ENCODE measurements at places on chromosomes 12 and 14.

- no peak for DNase-seq
Observed at GRCh38 chr12:130128790-130129735, 33.2 kb upstream of the FZD10 start.

- DNase-seq = no peak
Observed at GRCh38 chr14:36275741-36276140, 44.7 kb downstream of the MBIP start.

- DNase-seq = no peak
Observed at GRCh38 chr14:72856530-72857266, 37.2 kb downstream of the DPF3 start.

GRCh38 chr12:93256256-93256969 lies 121.3 kb upstream of the NUDT4 start:
- DNase-seq = no peak

DNA sequence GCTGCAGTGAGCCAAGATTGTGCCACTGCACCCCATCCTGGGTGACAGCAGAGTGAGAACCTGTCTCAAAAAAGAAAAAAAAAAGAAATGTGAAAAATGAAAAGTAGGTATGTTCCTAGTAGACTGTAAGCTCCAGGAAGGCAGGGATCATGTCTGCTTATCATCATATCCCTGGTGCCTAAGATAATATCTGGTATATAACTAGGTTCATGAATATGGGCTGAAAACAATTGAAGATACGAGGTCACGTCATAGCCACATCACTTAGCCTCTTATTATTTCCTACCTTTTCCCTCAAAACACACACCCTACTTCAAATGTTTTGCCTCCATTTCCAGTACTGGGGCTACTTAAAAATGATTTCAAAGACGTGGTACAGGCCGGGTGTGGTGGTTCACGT lies 3.0 kb downstream of the POU6F1 start:
- no peak for DNase-seq

DNA sequence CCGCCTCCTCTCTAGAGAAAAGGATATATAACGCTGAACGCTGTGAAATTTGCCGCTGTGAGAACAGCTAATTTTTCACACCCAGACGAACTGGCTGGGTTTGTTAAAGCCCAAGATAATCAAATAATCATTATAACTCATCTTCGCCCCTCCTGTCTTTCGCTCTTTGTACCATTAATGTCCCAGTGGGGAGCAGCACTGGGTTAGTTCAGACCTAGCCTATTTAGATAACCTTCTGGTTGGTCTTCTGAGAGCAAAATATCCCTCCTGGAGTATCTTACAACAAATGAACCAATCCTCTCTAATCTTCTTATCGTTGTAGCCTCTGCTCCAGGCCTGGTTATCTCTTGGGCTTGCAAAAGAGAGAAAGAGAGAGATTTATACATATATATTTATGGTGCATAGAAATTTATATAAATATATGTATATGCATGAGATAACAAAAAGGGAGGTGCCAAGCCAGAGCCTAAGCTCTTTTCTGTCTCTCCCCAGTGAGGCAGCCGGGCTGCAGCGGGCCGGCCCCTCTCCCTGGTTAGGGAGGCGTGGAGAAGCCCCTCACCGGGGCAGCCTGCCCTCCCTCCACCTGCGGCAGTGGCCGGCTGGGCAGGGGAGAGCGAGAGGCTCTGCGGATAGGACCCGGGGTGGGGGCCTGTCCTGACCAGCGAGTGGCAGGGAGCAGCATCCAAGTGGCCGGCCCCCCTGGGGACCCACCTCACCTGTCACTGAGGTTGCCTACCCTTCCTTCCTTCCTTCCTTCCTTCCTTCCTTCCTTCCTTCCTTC lies 202.0 kb upstream of the LHX5 start:
- DNase-seq = no peak

- DNase-seq = no peak
Observed at GRCh38 chr12:47356129-47356700, 276.5 kb upstream of the AMIGO2 start.

- DNase-seq = no peak
Observed at GRCh38 chr12:14280921-14281320, 84.6 kb upstream of the ATF7IP start.

- DNase-seq = no peak
Observed at GRCh38 chr12:63152321-63152700, 1.3 kb upstream of the AVPR1A start.

- DNase-seq = no peak
Observed at GRCh38 chr14:80933282-80933681, 8.3 kb downstream of the CEP128 start.

GRCh38 chr12:46982629-46983392 lies 96.6 kb upstream of the PCED1B start:
- DNase-seq = no peak

DNA sequence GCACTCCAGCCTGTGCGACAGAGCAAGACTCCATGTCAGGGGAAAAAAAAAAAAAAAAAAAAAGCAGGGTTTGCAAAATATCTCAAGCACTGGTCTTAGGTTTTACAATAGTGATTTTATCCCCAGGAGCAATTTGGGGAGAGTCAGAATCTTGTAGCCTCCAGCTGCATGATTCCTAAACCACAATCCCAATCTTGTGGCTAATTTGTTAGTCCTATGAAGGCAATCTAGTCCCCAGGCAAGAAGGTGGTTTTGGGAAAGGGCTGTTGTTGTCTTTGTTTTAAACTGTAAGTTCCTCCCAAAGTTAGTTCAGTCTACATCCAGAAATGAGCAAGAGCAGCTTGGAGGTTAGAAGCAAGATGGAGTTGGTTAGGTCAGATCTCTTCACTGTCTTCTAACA lies 135.7 kb downstream of the PLXNC1 start:
- no peak for DNase-seq

DNA sequence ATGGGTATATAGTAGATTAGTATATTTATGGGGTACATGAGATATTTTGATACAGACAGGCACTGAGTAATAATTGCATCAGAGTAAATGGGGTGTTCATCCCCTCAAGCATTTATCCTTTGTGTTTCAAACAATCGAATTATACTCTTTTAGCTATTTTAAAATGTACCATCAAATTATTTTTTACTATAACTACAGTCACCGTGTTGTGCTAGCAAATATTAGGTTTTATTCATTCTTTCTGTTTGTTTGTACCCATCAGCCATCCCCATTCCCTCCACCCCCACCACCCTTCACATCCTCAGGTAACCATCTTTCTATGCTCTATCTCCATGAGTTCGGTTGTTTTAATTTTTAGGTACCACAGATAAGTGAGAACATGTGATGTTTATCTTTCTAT lies 115.8 kb downstream of the NUBPL start:
- DNase-seq = no peak

GRCh38 chr12:5441497-5442236 lies 9.8 kb downstream of the NTF3 start:
- no peak for DNase-seq

GRCh38 chr12:114425031-114425626 lies 19.2 kb upstream of the TBX5 start:
- DNase-seq = peak; percentile 23

DNA sequence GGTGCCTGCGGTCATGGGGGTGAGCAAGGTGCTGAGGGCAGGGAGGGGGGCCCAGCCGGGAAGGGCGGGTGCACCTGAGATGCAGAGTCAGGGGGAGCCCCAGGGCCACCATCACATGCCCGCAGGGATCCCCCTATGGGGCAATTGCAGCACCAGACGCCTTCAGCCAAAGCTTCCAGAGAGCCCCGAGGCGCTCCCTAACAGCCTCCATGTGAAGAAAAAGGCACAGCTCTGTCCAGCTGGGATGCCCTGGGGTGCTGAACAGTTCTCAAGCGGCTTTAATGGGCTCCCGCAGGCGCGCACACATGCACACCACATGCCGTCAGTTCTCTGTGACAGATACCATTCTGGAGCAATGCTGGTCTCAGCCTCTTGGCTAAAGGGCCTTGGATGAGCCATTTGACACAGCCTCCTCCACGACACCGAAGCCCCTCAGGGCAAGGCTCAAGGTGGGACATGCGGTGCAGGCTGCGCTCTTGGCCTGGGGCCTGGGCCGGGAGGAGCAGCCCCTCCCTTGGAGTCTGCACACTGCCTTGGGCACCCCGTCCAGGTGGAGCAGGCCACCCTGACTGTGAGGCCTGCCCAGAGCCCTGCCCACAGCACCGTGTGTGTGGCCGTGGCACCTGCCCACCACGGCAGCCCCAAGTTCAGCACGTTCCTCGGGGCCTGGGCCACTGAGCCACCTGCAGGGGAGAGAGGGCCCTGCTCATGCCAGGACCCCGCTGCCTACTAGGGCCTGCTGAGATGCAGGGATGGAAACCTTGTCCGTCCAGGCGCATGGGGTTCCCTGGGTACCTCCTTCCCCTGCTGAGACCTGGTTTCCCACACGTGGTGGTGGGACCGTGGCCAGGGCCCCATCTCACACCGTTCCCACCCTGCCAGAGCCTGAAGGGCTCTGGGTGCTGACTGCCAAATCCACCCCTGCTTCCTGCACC lies 7.7 kb downstream of the XRCC3 start:
- DNase-seq = no peak

DNA sequence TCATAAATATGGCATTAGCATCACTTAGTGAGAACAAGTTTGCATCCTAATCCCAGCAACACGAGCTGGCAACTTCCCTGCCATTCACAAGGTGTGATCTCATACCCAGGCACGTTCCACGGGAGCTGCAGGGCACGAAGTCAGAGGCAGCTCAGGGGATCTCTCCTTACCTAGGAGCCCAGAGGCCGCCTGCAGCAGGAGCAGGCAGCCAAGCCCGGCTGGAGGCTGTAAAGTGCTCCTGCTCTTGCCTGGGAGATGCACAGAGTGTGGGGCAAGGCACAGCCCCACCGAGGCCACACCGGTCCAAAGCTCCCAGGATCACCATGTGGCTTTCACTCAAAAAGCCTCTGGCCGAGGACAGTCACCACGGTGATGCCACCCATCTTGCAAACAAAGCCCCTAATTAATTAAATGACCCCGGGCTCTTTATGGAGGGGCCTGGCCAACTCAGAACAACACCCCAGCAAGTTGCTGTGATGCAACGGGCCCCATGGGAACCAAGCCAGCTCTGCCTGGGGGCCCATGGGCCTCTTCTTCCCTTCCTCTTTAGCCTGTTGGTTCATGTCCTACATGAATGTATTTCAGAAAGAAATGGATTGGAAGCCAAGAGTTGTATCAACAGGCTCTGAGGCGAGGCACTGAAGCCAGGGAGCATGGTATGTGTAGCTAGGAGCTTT lies 26.5 kb downstream of the NUAK1 start:
- peak; percentile 93 for DNase-seq

GRCh38 chr14:52937306-52937705 lies 13.5 kb downstream of the FERMT2 start:
- DNase-seq = no peak

- no peak for DNase-seq
Observed at GRCh38 chr14:78355109-78355508, 184.9 kb downstream of the NRXN3 start.

GRCh38 chr12:61490526-61491498 lies 769.4 kb upstream of the USP15 start:
- peak; percentile 31 for DNase-seq

GRCh38 chr14:91113829-91114078 lies at the start of gene DGLUCY:
DGLUCY (plus strand) TSS chr14:91114073; CDS start chr14:91160295, 46,222 bp downstream.
- peak; percentile 58 for DNase-seq

DNA sequence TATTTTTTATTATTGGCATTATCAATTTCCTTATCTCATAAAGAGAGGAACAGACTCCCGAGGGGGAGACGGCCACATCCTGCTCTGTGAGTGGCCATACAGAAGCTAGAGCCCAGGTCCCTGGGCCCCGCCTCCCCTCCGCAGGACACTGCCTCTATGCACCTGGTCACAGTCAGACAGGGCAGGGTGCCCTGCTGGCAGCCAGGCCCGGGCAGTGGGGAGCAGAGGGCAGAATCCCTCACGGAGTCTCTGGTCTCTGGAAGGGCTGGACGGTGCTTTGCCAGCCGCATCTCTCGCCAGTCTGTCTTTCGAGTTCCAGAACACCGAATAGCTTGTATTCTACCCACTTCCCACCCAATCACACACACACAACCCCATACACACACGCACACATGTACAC lies 16.4 kb upstream of the CACNA2D4 start:
- DNase-seq = no peak

DNA sequence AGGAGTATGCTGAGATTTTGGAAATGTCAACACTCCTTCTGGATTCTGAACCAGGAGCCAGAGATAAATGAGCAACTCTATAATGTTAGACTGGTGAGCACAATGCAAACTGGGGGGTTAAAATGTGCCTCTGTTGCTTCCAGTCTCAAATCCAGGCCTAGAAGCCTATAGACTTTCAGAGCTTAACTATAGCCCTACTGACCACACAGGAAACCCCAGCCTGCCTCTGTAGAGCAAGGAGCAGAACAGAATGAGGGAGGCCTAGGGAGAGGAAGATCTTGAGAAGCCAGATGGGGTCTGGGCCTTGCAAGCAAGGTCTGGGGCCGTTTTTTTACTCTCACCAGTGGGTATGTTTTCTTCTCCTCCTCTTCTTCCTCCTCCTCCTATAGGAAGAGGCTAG lies 225.4 kb upstream of the KITLG start:
- no peak for DNase-seq

DNA sequence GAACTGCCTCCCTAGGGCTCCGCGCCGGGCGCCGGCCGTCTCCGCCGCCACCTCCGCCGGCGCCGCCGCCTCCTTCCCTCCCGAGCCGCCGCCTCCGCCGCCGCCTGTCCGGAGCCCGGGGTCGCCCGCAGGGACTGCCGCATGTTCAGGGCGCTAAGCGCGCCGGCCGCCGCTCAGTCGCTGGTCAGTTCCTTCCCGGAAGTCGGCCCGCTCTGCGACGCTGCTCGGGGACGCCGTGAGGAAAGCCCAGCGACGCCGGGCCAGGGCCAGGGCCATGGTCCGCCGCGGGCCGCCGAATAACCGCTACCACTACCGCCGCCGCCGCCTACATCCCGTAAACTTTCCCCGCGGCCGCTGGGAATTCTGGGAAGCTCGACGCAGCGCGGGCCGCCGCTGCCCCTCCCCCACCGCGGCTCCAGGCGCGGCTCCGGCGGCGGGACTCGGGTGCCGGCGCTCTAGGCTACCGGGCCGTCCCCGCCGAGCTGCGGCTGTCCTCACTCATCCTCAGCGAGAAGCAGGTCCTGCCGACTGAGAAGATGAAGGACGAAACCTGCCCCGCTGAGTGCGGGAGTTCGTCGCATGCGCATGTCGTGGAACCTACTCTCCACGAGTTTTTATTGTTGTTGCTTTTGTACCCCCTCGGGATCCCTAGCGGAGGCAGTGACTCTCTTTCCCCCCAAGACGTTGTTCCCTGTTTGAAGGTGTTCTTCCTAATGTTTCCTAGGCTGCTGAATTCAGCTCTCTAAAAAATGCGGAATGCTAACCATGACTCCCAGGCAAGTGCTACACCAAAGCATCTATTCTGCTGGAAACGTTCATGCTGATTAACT lies at the start of gene SAV1:
TSS of gene SAV1 (minus strand) at position 311 of the 830 bp plus-strand sequence. CDS start 339 bp downstream, outside the sequence.
- DNase-seq = peak; percentile 86

DNA sequence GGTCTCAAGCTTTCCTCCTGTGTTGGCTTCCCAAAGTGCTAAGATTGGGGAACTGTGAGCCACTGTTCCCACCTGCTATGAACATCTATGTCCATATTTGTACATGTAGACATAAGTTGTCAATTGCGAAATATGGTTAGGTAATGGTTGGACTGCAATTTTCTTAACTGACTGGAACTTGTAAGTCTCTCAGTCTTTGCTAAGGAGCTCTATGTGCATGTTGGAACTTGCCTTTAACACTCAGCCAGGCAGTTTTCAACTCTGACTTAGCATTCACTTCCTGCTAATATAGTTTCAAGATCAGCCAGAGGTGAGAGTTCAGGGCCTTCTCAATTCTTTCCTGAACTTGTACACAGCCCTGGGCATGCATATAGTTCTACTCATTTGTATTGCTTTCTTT lies 44.5 kb upstream of the EEA1 start:
- DNase-seq = peak; percentile 97
